ENCODE measurements at places on chromosomes 5 and 9.
A peak's percentile ranks its signal among the peaks of the same experiment; 100 is the strongest.

DNA sequence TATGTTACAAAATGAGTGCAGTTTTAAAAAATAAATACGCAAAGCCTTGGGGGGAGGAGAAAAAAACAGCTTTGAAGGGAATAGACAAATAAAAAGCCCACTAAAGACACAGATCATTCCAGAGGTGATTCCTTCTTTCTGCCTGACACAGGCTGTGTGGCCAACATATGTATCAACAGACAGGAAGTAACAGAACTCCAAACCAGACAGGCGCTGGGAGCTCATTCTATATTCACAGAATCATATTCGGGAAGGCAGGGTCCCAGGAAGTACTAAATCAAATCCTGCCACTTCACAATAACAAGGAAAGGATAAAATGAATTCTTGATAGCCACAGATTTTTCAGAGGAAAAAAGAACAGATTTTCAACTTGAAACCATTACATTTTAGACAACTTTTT is 62.1 kb downstream of the SEMA5A start:
- DNase-seq = no peak

- no peak for DNase-seq
Measured at GRCh38 chr5:94782383-94782782, 163.9 kb downstream of the SLF1 start.

DNA sequence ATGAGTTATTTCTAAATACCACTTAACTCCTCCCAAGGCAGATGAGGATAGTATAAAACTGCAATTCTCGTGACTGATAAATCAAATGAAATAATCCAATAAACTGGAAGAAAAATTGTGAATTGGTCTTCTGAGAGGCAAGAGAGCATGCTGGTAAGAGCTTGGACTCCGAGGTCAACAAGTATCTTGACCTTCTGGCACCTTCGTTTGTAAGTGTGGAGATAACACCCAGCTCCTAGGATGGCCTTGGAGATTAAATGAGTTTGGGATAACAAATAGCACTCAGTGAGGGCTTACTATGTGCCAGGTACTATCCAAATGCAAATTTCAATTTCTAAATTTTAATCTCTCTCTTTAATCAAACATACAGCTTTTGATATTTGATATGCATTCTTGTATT is 866.3 kb upstream of the WWC1 start:
- no peak for DNase-seq

DNA sequence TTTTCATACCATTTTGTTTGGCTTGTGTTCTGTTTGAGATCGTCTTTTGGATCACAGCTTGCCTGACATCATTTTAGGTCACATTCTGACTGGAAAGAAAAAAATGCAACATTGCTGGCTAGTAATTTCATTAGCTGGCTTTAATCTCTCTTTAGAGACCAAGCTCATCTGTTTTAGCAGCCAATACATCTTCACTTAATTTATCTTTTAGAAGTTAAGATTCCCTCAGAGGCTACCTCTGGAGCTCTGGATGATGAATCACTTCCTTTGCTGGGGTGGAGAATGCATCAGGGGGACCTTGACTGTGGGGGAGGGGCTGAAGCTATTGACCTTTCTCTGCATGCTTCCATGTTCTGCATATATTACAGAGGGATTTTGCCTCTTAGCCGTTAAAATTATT is 181.5 kb upstream of the OTULINL start:
- DNase-seq = peak; percentile 72

DNA sequence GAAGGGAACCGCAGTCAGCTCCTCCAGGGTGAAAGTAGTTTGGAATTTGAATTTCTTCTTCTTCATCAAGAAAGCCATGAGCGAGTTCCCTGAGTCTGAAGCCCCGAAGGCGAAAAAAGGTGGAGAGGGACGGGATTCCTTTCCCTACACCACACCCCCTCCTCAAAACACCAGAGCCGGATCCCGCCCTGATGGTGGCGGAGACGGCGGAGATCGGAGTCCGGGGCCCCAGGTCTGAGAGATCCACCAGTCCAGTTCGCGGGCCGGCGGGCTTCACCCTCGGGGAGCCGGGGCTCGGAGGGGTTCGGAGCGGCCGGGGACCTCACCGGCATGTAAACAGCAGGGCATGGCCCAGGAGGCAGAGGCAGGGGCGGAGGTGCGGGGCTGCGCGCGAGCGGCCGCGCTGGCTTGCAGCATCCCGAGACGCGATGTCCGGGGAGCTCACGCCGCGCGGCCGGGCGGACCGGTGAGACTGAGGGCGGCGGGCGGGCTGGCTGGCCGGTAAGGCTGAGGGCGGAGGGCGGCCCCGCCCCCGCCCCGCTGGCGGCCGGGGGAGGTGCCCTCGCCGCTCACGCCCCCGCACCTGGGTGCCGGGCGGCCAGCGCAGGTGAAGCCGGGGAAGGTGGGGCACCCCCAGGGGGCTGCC is 606 bp downstream of the EEIG1 start:
- DNase-seq = no peak

DNA sequence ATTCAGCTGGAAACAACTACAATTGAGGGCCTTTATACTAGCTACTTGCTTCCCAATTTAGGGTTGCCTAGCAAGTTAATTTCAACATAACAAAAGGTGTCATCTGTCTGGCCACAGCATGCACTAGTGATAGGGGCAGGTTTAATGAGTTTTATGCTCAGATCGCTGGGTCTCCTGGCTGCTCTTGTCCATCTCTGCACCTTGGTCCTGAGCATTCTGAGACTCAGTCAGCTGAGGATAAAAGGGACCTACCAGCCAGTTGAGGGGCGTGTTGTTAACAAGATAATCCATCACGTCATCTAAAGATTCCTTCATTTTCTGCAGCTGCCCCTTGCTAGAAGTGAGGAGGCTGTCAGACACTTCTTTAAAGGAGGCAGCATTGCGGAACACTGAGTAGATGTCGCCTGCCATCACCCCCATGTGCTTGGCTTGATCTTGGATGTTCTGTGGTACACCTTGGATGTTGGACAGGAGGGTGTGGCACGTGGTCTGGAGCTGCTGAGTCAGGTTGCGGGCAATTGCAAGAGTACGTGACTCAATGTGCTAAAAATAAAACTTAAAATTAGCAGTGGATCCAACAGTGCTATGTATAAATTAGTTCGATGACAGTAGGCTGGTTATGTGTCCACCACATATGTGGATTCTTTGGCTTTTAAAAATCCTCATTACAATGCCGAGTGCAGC is 11.0 kb downstream of the PLIN2 start:
- DNase-seq = peak; percentile 83
